ENCODE measurements at places on chromosomes 12 and 14.

GRCh38 chr14:75440733-75441477 is 13.1 kb downstream of the JDP2 start:
- no peak for DNase-seq

- DNase-seq, result no peak
Observed at GRCh38 chr12:40989785-40990184, 198.3 kb upstream of the PDZRN4 start.

DNA sequence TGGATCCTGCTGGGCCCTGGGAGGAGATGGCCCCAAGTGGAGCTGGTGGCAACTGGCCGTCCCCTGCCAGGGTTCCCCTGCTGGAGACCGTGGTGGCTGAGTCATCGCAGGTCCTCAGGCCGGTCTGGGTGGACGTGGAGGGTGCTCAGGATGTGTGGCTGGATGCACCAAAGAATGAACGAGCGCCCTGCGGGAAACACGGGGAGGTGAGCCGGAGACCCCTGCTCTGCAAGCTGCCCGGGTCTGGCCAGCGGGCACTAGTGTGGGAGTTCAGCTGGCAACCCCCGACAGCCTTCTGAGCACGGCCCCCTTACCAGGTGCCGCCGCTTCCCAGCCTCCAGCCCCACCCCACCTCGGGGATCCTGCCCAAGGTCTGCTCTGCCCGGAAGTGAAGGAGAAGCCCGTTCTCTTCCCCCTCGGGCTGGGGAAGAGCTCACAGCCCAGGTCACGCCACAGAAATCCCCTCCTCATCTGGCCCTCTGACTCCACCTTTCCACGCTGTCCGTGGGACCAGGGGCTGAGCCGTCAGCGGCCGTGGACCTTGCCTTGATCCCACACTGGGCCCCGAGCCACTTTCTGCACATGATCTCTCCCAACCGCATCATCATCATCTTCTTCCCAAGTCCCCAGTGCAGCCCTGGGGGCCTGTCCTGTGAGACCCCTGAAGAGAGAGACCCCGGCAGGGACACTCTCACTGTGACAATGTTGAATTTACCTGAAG is 165.5 kb downstream of the KIF26A start:
- DNase-seq, result no peak

- DNase-seq, result no peak
Observed at GRCh38 chr12:125187148-125187745, 122.0 kb downstream of the AACS start.

DNA sequence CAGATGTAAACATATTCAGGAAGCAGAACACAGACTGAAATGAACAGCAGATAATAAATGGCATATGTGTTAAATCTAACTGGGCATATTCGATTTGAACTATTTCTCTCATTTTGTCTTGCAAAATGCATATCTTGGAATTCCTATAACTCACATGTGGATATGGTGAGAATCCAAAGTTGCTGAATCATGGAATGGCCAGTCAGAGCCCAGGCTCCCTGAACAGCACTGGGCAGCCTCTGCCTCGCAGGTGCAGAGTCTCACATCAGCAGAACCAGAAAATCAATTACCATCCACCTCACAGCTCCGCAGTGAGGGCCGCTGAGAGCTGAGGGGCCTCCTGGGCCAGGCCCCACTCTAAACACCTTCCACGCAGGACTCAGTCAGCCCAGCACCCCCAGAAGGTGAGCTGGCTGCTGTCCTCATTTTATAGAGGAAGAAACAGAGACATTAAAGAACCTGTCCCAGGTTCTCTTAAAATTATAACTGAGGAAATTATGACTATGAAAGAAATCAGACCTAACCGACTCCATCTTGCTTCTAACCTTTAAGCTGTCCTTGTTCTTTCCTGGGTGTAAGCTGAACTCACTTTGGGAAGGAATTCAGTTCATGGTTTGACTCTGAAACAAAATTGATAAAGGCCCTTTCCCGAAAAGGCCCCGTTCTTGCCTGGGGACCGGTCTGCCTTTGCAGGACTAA is 269.1 kb upstream of the SFSWAP start:
- no peak for DNase-seq

DNA sequence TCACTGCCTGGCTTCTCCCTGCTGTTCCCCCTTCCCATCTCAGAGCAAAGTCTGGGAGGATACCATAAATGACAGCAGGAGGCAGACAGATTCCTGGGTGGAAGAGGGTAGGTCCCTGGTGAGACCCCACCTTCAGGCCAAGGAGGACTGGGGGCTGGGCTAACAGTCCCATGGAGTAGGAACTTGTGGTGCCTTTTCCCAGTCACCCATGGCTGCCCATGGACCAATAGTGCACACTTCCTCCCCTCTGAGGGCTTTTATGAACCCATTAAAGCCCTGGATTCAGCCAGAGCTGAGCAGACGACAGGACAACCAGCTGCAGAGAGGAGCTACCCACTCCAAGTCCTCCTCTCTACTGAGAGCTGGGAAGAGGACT is 36.6 kb upstream of the OR5AU1 start:
- DNase-seq, result no peak

- no peak for DNase-seq
Observed at GRCh38 chr12:103673487-103673886, 86.4 kb downstream of the STAB2 start.

- no peak for DNase-seq
Observed at GRCh38 chr12:129840145-129840884, 63.5 kb downstream of the TMEM132D start.

DNA sequence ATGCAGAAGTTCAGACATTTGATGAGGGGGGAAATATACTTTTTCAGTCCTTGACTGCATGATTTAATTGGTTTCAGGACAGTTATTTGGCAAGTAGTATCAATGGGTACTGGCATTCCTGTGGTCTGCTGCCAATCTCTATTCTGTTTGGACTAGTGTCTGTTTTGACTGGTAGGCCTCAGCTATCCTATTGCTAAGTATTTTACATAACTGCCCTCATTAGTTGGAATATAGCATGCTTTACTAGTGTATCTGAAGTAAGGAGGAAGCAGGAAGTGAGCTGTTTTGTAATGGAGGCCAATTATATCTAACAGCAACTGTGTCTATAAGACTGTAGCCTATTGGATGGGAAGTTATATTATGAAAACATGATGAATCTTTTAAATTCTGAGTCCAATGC is 104.3 kb downstream of the FLRT2 start:
- DNase-seq, result no peak

DNA sequence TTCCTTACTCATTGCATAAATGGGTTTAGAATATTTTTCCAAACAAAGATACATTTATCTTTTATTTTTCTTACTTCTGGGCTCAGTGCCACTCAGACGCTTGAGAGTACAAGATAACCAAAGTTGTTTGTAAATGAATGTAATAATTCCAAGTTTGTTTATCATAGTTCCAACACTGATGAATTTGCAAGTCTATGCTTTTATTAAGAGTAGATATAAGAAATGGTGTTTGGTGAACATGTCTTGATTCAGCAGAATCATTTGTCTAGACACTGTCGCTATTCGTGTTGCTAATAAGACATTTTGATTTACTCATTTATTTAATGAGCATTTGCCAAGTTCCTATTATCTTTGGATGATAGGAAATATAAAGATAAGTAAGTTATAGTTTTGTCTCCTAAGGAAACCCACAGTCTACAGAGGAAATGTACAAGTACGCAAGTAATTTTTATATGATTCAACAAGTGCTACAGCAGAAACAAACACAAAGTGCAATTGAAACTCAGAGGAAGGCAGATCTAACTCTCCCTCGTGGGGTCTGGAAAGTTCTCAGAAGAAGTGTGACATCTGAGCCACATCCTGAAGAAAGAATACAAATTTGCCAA is 132.8 kb upstream of the FSCB start:
- DNase-seq, result no peak

- no peak for DNase-seq
Observed at GRCh38 chr14:75487155-75487671, 35.1 kb upstream of the BATF start.

GRCh38 chr12:211639-212414 is 2.1 kb downstream of the SLC6A12 start:
- no peak for DNase-seq

- DNase-seq, result no peak
Observed at GRCh38 chr14:102840115-102840514, 62.9 kb downstream of the TRAF3 start.

GRCh38 chr12:63353559-63353958 is 202.6 kb upstream of the AVPR1A start:
- DNase-seq, result no peak

GRCh38 chr12:129870796-129871195 is 33.0 kb downstream of the TMEM132D start:
- DNase-seq, result no peak

DNA sequence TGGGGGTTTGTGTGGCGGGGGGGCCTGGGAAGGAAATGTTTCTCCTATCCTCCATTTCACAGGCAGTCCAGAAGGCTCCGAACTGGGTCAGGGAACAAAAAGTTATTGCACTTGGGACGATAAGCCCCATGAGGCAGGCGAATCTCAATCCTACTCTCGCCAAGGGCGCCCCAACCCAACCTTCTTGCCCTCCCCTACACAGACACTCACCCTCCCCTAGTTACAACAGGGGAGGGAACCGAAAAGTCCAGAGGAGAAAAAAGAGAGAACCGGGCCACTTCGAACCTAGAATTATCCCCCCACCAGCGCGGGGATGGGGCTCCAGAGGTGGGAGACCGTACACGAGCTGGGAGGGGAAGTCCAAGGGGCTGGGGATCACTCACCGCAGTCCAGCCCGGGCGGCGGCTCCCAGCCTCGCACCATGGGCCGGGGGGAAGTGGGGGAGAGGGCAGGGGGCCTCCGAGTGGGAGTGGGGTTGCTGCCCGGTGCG is 357 bp downstream of the HOMEZ start:
- no peak for DNase-seq

DNA sequence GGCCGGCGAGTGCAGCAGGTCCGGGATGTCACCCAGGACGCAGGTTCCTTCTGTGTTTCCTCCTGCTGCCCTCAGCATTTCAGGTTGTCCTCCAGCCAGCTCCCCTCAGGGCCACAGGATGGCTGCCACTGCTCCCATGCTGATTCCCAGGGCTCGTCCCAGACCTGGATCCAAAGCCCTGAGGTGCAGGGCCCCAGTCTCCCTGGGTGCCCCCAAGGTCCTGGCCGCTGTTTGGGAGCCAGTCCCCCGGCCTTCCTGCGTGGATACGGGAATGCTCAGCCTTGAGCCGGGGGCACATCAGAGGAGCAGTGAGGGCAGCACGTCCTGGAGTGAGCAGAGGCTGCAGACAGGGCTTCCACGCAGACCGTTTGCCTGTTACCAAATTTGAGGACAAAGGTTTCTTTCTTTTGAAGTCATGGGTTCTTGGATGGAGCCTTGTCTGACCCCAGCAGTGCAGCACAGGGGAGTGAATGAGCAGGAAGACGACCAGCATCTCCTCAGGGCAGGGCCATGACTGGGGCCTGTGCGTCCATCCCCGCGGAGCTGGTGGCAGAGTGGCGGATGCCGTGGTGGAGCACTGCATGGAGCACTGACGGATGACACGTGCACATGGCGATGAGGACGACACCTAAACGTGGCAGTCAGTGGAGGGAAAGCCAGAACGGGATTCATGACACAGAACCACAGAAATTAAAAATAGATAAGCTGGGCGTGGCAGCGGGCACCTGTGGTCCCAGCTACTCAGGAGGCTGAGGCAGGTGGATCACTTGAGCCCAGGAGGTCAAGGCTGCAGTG is 12.5 kb upstream of the CACNA2D4 start:
- no peak for DNase-seq

DNA sequence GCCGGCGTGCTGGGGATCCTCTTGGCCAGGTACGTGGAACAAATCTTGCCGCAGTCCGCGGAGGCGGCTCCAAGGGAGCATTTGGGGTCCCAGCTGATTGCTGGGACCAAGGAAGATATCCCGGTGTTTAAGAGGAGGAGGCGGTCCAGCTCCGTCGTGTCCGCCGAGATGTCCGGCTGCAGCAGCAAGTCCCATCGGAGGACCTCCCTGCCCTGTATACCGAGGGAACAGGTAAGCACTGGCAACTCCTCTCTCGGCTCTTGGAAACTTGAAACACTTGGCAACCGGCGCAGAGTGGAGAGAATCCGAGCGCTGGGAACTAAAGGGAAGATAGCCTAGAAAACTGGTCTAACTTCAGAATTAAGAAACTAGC is 1.7 kb downstream of the PDE3A start:
- DNase-seq, result no peak

DNA sequence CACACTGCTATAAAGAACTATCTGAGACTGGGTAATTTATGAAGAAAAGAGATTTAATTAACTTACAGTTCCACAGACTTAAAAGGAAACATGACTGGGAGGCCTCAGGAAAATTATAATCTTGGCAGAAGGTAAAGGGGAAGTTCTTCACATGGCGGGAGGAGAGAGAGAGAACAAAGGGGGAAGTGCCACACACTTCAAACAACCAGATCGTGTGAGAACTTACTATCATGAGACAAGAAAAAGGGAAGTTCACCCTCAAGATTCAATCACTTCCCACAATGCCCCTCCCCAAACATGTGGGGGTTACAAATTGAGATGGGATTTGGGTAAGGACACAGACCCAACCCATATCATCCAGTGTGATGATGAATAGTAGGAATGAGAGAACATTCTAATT is 366.5 kb downstream of the LRFN5 start:
- no peak for DNase-seq

DNA sequence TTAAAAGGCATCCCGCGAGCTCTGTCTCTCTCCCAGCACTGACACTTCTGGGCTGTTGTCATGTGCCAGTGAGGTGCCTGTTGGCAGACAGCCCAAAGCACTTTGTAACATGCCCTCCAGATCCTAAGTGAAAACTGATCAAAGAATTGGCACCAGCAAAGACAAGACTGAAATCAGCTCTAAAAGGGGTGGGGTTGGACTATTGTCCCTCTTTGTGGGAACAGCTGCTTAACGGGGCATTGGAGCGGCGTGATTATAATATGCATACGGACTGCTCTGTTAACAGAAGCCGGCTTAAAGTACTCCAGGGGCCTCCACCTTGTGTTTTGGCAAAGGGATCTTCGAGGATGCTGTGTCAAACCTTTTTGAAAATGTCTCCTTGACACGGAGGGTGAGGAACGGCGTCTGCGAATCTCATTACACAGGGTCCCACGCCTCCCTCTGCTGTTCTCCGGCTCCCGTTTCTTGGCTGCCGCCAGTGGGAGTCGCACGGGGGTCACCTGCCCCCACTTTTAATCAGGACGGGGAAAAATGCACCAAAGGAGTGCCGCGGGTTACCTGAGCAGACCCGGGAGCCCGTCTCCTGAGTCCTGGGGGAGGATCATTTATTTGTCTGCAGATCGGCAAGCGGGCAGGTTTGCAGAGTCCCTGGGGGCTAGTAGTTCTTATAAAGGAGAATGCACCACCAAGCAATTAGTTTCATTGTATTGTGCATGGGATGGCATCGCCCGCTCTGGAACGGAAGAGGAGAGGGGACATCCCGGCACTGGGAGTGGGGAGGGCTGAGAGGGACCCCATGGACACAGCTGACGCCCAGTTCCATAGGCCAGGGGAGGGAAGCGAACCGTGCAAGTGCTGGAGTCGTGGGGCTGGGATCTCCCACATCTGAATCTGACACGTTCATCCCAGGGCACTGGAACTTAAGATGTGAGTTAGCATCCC is 44.3 kb downstream of the SPRING1 start:
- no peak for DNase-seq

DNA sequence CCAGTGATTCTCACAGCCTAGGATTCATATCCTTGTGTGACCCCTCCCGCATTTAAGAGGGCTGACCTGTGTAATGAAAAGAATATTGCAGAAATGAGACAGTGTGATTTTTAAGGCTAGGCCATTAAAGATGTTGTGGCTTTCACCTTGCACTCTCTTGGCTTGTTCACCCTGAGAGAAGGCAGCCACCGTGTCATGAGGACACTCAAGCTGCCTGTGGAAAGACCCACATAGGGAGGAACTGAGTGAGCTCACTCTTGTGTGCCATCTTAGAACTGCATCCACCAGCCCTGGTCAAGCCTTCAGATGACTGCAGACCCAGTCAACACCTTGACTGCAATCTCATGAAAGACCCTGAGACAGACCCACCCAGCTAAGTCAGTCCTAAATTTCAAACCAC is 46.3 kb upstream of the TMPO start:
- no peak for DNase-seq
